IMR-90 (cell line): ENCODE measurements at places on chromosomes 11 and 22. TPM values are rescaled to one million over a fixed set of nuclear protein-coding genes. Genes with fewer than 3 reads are reported as not detected.

DNA sequence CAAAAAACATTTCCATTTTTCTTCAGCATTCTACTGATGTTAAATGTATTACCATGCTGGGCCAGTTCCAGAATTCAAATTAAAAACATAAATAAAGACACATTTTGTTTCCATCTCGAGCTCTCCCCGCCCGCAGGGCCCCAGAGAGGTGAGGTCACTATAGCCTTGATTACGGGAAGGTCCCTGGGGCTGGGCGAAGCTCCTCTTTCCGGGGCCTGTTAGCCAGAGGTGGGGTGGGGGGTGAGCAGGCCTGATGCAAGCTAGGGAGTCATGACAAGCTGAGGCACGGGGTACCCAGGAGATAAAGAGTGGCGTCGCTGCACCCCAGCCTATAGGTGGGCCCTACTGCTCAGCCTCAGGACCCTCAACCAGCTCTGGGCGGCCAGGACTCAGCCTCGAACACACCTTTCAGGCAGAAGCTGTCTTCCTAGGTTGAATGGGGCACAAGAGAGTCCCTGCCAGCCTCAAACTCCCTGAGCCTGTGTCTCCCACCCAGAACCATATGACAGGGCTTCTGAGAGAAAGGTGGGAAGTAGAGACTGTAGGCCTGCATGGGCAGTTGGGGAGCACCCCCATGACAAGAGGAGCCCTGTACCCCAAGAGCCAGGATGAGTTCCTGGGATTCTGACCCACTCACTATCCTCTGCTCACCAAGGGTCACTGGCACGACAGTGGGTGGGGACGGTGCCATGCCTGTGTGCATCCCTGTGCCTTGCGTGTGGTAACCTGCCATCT, 34.8 kb downstream of the KCNQ1OT1 start:
- no peak for DNase-seq

DNA sequence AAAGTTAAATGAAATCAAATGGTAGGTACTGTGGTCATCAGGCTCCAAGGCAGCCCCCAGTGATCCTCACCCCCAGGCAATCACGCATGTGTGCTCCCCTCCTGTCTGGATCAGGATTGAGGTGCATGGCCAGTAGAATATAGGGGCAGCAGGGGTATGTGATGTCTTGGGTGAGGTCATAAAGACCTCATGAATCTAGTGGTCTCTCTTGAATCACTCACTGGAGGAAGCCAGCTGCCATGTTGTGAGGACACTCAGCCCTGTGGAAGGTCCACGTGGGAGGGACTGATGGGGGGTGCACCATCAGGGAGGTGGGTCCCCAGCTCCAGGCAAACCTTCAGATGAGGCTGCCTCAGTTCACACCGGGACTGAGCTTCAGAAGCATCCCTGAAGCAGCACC, 6.8 kb upstream of the IL17REL start:
- DNase-seq = no peak

GRCh38 chr22:28856095-28856455, 27.3 kb upstream of the ZNRF3 start:
- no peak for DNase-seq

DNA sequence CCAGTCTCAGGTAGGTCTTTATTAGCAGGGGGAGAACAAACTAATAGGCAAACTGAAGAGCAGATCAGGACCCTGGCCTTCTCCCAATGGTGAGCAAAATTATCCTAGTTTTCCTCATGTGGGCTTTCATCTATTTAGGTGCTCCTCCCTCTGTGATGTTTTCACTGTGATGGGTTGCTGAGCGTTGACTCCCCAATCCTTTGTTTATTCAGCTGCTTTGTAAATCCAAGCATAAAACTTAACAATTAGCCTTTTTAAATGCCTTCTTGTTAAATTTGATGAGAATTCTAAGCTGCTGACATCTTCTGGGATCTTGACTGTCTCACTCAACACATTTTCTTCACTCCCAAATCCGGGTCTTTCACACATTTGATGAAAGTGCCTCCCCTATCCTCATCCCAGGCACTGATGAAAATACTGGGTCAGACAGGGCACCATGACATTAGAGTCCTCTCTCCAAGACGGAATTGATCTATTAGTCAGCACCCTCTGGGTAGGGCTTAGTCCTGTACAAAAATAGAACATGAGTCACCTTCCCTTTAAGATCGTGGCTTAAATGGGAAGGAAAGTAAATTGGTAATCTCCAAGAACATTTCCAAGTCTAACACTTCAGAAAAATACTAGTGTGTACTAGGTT, 199.3 kb upstream of the ISX start:
- DNase-seq = no peak

NFAM1 gene
- total RNA-seq = not detected in 2 replicates

KRTAP5-9 gene
- total RNA-seq = not detected in 2 replicates

OR10A2 gene
- total RNA-seq = not detected in 2 replicates

DDI1 gene
- total RNA-seq = not detected in 2 replicates
